Stimulated activated CD4-positive, alpha-beta T cell treated with anti-CD3 and anti-CD28 coated beads, TNF-alpha, amount 100 ng/mL, for 24 hours (primary cell): ENCODE measurements at places on chromosomes 2 and 18.
A peak's percentile ranks its signal among the peaks of the same experiment; 100 is the strongest.

- no peak for DNase-seq
These were observed 89.5 kb downstream of the WDR7 start for GRCh38 chr18:56740645-56741044.

- DNase-seq, result no peak
These were observed 489.3 kb downstream of the ZNF516 start for GRCh38 chr18:76005632-76006208.

DNA sequence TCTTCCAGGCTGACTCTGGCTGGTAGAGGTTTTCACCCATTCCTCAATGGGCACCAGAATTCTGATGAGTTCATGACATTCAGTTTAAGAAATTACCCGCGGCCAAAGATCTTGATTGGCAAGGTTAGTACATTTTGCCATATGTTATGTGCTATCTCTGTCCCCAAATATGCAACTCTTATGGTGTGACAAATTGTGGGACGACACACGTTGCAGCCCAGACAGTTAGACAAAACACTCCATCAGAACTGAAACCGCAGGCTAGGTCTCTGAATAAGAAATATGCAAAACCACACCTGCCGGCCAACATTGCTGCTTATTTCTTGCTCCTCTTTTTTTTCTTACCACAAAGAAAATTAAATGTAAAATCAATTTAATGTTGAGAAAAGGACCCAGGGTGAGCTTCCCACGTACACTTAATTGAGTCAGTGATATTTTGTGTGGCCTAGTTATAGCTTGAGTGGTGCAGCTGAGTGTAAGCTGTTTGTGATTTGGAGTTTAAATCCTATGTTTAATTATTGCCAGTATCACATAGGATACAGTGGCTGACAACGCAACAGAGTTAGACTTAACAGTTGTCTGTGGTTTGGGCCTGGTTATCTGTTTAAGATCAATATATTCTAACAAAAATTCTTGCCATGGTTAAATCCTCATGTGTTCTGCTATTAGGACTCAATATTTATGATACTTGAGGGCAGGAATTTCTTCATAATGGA, 35.7 kb upstream of the LTBP1 start:
- no peak for DNase-seq

DNA sequence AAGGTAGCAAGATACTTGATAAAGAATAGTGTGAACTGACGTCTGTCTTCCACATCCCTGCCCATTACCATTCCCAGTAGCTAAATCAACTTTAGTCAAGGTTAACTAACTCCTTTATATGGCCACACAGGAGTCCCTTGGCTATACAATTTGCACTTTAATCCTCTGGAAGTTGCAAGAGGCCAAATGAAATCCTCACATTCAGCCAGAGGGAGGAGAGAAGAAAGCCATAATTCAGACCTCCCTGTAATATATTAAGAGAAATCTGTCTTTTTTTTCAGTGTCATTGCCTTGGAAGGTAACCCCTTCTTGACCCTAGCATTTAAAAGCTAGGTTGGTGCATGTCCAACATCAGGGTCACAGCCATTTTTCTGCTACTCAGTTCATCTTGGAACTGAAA, 317.8 kb downstream of the NRXN1 start:
- DNase-seq, result no peak

DNA sequence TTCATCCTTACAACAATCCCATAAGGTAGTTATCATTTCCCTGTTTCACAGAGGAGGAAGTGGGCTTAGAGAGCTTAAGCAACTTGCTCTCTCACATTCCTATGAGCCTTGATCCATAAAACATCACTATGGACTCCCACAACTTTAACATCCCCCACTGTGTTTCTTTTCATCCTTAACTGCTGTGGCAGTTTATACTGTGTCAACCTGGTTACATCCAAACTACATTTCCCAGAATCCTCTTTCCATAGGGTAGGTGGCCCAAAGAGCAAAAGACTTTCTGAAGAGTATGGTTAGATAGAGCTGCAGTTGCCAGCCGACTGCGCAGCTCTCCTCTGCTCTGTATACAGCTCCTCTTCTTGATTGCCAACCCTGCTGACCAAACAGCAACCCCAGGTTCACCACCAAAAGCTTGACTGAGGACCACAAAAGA, 22.5 kb downstream of the MAP3K2 start:
- no peak for DNase-seq

DNA sequence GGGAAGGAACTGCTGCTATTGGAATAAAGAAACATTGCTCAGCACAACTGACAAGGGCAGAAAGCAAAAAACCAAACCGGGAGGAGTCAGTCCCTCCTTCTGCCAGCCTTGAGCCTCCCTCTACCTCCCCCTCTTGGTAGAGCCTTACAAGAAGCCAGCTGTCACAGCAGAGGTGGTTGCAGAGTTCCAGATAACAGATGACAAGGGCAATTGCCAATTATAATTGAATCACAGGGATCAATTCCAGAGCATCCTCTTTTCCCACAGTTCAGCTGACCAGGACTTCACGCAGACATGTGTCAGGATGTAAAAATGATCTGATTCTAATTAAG, 548.2 kb upstream of the LRRTM1 start:
- DNase-seq, result no peak

DNA sequence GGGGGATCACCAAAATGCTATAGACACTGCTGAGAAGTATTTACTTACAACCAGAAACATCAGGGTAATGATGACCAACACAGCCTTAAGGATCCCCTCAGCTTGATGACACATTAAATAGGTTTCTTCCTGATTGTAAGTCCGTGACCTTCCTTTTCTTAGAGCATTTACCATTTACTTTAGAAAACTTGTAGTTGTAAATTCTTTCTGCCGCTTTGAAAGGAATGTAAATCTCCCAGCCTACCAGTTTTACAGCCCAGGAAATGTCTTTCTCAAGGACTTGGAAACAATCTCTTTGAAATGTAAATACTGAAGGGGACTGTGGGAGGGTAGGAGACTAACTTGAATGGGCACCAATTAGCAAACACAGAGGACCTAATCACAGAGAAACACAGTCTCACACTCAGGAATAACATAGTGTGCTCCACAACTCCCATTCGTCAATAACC, 278.6 kb downstream of the DSC3 start:
- DNase-seq, result no peak

DNA sequence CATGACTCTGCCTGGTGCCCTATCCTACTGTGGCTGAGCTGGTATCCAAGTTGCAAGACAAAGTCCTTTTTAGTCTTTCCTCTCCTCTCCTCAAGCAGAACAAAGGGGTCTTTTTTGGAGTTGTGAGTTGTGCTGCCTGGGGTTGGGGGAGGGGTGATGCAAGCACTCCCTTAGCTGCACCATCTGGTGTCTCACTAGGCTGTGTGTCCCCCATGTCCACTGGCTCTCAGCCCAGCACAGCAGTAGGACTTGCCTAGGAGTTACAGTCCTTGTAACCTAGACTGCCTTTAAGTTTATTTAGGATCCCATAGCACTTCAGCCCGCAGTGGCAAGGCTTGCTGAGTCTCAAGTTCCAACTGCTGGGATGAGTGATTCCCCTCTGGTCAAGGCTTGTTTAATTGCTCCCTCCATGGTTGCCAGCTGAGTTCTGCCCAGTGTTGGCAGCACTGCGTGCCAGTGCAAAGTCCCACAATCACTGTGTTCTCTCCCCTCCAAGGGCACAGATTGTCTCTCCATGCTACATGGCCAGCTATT, 13.2 kb upstream of the ILKAP start:
- DNase-seq, result no peak

- DNase-seq, result no peak
These were observed 75.2 kb downstream of the INPP4A start for GRCh38 chr2:98519851-98520250.

GRCh38 chr2:69620870-69621269, 22.7 kb downstream of the AAK1 start:
- DNase-seq, result no peak

GRCh38 chr2:231672617-231673347, 35.5 kb upstream of the PTMA start:
- DNase-seq, result no peak

GRCh38 chr2:17543848-17544247, 3.4 kb downstream of the VSNL1 start:
- DNase-seq, result no peak

GRCh38 chr18:32596501-32596900, 125.8 kb upstream of the GAREM1 start:
- DNase-seq, result no peak

- DNase-seq, result peak; percentile 22
These were observed 167.1 kb downstream of the ZFP36L2 start for GRCh38 chr2:43059183-43059897.

GRCh38 chr2:21070341-21071257, 26.7 kb upstream of the APOB start:
- no peak for DNase-seq

DNA sequence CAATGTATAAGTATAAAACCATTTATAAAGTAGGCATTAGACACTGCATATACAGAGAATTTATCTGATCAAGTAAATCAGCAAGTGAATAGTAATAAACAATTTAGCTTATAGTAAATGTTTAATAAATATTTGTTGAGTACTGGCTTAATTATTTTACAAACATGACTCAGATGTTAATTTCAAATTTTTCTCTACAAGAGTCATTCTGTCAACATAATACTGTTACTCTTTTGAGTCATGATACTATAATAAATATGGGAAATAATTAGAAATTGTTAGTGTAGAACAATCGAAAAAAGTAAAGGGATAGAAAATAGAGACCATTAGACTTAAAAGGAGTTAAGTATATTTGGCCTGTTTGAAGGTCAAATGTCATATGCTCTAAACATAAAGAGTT, 133.6 kb upstream of the MC4R start:
- DNase-seq, result no peak

DNA sequence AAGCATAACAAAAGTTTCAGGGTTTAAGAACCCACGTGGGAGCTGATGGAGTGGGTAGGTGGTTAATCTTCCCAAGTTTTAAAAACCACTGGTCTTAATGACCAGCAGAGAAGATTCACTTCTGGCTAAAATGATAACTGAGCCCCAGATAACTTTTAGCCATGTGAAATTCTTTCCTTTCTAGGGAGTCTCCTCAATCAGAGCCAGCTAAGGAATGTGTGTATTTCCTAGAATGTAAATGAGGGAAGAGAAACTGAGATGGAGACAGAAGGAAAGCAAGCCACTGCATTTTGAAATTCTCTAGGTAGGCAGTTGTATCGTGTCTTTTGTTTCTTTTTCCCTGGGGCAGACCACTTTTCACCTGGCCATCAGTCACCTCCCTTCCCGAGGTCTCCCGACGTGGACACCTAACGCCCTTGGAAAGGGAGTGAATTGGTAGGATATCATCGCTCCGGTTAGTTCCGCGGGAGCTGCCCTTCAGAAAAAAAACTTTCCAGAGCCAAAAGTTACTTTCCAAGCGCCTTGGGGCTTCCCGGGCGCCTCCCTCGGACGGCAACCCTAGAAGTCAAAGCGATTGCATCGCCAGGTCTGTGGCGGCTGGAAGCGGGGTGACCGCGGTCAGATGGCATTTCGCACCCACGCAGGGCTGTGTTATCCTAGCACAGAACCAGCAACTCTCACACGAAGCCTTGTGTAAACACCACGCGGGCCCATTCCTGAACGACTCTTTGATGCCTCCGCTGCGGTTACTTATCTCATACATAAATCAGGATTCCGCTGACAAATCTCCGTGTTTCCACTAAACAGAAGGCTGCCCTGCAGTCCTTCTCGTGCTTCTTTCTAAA, 1.3 kb downstream of the COLEC12 start:
- DNase-seq, result no peak

- DNase-seq, result peak; percentile 43
These were observed 51.3 kb upstream of the CAB39 start for GRCh38 chr2:230661072-230661957.

DNA sequence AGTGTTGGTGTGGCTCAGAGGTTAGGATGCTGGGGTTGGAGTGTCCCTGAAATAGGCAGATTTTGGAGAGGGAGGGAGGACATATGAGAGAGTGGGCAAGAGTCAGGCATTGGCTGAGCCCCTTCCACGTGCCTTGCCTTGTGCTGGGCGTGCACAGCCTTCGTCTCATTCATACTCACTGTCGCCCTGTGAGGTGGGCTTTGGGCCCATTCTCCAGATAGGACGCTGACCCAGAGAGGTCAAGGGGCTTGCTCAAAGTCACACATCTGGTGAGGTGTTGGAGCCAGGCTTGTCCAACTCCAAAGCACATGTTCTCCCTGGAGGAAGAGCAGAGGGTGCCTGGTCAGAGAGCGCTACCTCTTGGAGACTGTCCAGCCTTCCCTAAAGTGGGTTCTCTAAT, 166.8 kb downstream of the DYSF start:
- DNase-seq, result no peak
